ENCODE measurements at places on chromosomes 7 and 10.

- no peak for DNase-seq
These were observed 24.0 kb upstream of the RNF32 start for GRCh38 chr7:156616269-156617202.

- DNase-seq, result no peak
These were observed 6.0 kb upstream of the FRMD4A start for GRCh38 chr10:14336736-14337135.

DNA sequence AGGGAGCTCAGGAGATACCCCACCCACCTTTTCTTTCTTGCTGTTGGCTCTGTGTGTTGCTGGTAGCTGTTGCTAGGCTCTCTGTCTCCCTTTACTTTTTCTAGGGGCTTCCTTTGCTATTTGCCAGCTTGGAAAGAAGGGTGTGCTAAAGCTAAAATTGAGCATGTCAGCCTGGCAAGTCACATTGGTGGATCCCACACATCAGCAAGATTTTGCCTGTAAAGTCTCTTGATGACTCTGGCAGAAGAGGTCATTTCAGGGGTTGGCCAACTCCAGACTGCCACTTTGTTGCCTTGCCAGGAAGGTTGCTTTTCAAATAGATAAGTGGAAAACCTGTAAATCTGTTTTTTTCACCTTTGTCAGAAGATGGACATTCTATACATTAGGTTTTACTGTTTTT, 9.9 kb downstream of the CCNY start:
- DNase-seq, result no peak

- no peak for DNase-seq
These were observed 859.4 kb downstream of the TYW1 start for GRCh38 chr7:67856046-67856445.

DNA sequence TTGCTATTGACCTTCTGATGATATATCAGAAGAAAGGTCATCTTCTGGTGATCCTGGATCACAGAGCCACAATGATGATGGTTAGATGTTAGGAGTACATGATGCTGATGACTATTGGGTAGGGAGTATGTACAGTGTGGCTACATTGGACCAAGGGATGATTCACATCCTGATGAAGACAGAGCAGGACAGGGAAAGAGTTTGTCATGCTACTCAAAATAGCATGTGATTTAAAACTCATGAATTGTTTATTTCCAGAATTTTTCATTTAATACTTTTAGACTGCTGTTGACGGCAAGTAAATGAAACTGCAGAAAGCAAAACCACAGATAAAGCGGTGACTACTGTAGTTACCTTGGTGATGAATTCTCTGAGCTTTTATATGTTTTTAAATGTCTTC, 397.3 kb downstream of the PPP1R3A start:
- no peak for DNase-seq

- DNase-seq, result peak; percentile 10
These were observed 17.4 kb upstream of the TMEM236 start for GRCh38 chr10:17734432-17735080.

- no peak for DNase-seq
These were observed 221.5 kb downstream of the INHBA start for GRCh38 chr7:41481353-41481752.
